GOT3 (cell line): ENCODE measurements at places on chromosomes 4 and X.

- no peak for DNase-seq
Measured at GRCh38 chrX:150873616-150874015, 24.9 kb downstream of the CD99L2 start.

- no peak for DNase-seq
Measured at GRCh38 chrX:16629909-16630308, 20.0 kb upstream of the S100G start.

- no peak for DNase-seq
Measured at GRCh38 chr4:99518601-99519295, 7.9 kb downstream of the C4orf17 start.

GRCh38 chr4:126603210-126603609, 1029.5 kb upstream of the INTU start:
- DNase-seq = no peak

DNA sequence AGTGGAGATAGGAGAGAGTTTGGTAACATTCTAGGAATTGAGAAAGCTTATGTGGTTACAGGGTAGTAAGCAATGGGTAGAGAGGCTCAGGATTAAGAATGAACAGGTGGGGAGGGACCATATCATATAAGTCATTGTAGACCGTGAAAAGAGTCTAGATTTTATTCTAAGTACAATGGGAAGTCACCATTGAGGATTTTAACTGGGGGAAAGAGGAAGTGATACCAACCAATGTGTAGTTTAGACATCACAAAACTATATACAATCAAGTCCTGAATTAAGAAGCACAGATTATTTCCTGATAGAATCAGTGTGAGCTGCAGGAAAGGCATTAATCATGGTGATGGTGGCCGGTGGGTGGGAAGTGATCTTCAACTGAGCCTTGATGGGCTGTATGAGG, 178.3 kb upstream of the ZIC3 start:
- no peak for DNase-seq

DNA sequence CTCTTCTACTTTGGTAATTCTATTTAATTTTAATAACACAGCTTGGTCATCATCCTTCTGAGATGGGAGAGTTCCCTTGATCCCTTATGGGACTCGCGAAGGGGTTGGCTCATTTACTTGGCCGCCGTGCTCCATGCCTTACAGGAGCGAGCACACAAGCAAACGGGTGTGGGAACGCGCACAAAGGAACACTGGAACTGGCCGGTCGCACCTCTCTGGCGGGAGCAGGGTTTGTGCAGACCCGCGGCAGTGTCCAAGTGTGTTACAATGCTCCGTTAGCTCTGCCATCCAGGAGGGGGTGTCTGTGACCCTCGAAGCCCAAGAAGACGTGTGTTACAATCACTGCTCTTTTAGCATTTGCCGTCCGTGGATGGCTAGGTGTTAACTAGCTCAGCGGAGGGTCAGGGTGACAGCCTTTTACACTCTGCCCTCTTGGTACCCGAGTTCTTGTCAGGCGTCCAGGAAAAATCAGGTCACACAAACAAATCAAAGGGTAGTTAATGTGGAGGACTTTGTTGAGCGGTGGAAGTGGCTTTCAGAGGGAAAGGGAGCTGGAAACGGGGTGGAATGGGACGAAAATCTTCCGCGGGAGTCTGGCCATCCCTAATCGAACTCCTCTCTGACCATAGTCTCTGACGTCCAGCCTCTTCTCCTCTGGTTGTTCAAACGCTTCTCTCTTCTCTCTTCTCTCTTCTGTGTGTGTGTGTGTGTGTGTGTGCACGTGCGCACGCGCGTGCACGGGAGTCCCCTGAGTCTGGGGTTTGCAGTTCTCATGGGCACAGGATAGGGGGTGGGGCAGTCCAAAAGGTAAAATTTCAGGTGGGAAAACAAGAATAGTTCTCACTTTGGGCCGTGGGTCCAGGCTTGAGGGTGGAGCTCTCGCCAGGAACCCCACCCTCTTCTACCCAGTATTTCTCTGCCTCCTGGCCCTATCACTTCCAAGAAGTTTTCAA, 76.3 kb downstream of the SLC10A7 start:
- DNase-seq = no peak

DNA sequence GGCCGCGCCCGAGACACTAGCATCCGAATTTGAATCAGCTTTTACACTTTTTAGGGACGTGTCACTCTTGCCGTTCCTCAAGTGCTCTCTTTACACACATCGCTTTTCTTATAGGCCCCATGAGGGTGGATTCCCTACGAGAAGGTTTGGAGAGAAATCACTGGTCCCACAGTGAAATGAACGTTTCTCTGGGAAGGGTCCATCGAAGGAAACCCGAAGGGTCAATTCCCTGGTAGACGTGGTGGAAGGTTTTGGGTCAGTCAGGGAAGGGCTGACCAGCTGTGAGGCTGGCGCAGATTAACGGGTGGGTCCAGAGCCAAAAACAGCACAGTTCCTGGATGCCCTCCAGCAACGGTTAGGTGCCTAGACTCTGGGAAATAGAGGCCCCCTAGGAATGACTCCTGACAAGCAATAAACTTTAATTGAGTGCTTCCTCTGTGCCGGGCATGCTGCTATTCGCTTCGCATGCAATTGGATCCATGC, 35.9 kb downstream of the ETDC start:
- no peak for DNase-seq

DNA sequence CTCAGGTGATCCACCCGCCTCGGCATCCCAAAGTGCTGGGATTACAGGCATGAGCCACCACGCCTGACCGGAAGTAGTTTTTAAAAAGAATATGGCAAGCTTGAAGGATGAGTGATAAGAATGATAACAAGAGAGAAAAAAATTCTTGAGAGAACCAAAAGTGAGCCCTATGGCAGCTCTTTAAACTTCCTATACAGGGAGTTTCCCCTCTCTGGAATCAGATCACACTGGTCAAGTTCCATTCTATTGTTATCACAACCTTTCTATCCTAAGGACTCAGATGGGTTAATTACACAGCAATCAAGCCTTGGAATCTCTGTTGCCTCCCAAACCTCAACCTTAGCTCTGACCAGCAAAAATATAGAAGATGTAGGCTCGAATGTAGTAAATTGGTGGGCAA, 33.8 kb upstream of the ZNF518B start:
- DNase-seq = no peak

DNA sequence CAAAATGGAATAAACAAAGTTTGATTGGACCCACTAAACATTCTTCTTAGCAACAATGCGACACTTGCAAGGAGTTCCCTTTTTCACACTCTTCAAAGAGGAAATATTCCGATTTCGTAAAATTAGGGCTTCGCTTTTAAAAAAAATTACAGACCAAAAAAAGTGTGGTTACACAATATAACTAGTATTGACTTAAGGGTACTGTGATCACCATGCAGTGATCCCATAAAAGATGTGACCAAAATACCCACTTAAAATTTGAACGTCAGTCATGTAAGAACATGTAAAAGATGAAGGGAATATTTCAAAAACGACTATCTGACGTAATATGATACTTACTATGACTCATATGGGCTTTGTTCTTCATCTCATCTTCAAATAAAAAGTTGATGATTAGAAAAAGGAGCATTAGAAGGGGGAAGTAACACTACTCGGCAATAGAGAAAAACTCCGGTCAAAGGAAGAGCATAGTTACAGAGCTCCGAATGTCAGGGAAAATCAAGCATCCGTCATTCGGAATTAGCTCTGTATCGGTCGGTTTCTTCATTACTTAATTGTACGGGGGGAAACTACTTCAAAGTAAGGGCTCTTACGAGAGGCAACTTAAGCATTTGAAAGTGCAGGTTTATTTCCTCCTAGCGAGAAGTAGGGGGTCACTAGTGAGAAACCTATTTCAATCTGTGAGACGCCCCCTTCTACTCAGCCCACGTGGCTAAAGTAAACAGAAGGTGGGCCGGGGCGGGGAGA, 1.3 kb upstream of the TET2 start:
- DNase-seq = no peak

GRCh38 chrX:15881381-15881897, 26.8 kb upstream of the AP1S2 start:
- DNase-seq = no peak

DNA sequence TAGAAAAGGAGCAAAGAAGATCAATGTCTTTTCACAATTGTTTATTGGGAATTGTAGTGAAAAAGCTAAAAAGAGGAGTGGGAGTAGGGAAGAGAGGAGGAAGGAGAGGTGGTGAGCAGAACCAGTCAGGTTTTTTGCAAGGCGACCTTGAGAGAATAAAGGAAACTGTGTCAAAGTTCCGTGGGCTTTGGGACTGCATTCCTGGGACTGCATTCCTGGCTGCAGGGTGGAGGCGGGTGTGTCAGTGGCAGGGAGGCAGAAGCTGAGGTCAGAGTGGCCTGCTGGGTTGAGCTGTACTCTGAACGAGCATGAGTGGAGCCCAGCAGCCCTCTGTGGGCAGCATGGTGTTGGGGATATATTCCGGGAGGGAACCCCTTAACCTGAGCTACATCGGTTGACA, 66.8 kb upstream of the UCP1 start:
- no peak for DNase-seq

DNA sequence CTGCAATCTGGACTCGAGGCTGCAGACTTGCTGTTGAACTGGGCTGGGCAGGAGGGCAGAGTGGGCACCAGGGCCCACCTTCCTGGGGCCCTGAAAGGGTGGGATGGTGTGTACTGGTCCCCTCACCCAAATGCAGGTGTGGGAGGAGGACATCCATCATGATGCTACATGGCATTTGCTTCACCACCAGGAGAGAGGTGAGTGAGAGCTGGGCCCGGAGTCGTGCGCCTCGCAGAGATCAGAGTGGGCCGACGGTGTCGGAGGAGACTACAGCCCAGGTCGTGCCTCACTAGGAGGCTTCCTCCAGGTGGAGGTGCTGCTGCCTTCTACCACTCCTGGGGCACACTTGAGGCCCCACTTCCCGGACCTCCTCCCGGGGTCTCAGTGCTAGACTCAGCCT, 50.3 kb downstream of the SCML1 start:
- no peak for DNase-seq

DNA sequence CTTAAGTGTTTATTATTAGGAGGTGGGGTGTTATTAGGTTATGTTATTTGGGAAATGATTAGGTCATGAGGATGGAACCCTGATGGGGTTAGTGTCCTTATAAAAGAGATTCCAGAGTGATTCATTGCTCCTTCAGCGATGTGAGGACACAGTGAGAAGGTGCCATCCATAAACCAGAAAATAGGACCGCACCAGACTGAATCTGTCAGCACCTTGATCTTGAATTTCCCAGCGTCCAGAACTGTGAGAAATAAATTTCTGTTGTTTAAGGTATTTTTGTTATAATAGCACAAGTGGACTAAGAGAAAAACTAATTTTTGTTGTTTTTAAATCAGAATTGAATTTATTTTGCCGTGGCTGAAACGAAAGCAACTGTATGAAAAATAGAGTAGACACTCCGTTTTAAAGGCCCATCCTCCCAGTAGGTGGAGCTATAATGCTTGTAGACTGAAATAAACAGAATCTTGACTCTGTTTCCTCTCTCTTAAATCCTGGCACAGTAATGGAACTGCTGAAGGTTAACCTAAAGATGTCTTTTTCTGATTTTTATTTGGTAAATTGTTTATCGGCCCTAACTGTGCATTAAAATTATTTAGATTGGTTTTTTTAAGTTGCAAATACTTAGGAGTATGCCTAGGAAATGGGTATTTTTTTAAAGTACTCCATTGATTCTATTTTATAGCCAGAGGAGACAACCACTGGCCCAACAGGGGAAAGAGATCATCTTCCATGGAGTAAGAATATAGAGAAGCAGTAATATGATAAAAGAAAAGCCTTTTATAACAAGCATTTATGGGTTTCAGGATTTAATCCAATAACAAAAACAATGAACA, 133.2 kb upstream of the ADAMTS3 start:
- DNase-seq = no peak

DNA sequence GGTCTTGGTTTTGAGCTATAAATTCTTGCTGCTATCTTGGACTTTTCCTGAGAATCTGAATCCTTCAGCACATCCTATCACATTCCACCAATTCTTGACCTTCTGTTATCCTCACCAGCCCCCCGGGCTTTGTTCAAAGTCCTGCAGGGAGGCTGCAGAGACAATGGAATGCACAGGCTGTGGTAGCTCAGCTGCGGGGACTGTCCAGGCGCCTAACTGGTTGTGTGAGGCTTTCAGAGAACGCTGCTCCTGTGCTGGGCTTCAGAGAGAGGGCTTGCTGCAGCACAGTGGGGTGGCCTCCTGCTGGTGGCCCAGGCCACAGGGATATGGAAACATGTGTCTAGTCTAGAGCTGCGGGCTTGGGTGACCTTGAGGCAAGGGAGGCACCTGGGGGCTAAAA, 196.3 kb upstream of the GATB start:
- DNase-seq = no peak

GRCh38 chr4:40401631-40402030, 66.5 kb downstream of the CHRNA9 start:
- DNase-seq = no peak

- no peak for DNase-seq
Measured at GRCh38 chr4:108834835-108835384, 72.1 kb upstream of the ETNPPL start.

DNA sequence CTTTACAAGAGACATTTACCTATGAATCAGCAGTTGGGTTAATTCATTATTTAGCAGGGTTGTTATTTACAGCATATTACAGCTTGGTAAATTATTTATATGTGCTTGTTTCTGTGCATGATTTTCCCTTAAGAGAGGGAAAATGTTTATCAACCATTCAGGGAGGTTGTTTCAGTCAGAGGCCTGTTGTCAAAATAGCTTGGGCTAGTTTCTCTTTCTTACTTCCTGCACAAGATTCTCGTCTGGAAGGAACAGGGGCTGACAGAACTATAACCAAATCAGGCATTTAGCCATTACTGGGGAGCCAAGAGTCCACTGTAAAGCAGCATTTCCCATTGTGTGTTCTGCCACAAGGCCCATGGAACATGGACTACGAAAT, 135.8 kb downstream of the HS6ST2 start:
- no peak for DNase-seq

DNA sequence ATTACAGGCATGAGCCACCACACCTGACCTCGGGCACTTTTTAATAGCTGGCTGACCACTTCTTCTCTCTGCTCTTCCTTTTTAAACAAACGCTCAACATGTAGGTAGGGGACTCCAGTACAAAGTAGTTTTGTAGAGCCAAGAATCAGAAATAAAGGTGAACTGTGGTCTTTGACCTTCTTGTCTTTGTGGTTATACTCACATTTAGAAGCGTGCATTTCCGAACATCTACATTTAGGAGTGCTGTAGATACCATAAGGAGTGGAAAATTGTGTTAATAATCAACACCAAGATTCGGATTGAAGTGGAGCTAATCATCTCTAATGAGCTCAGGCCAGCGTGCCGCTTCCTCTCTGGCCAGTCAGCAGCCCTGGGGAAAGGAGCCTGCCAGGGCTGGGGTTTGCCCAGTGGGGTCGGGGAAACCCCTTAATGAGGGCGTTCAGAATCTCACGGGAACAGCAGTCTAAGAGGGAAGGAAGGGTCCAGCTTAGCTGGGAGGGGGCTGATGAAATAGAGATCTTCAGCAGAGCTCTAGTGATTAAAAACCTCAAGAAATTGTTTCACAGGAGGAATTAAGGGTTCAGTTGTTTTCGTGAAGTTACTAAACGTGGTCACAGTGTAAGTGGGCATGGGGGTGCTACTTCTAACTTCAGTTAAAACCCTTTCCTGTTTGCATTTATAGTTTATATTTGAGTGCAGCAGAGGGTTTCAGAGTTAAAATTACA, 81.2 kb downstream of the GAB1 start:
- no peak for DNase-seq
